HT1080 (cell line): ENCODE measurements at places on chromosomes 11 and 22. TPM values are rescaled to one million over a fixed set of nuclear protein-coding genes. Genes with fewer than 3 reads are reported as not detected.

LIF gene
- total RNA-seq, result 7.7 and 8.8 TPM in 2 replicates

FAT3 gene
- total RNA-seq, result 0.20 and 0.27 TPM in 2 replicates

RAG2 gene
- total RNA-seq, result not detected in 2 replicates

PLEKHA7 gene
- 0.48 and 1.3 TPM in 2 replicates for total RNA-seq

MMP8 gene
- total RNA-seq, result 0.10 and 0.37 TPM in 2 replicates

CLMP gene
- total RNA-seq, result 16.6 and 17.7 TPM in 2 replicates

TMEM225 gene
- not detected in 2 replicates for total RNA-seq

PKNOX2 gene
- 0.10 TPM in 1 of 2 replicates, not detected in the other for total RNA-seq

USH1C gene
- total RNA-seq, result not detected in 2 replicates

FGF3 gene
- total RNA-seq, result not detected in 2 replicates

ART1 gene
- total RNA-seq, result not detected in 2 replicates

SMTN gene
- 96.3 and 116 TPM in 2 replicates for total RNA-seq

PRODH gene
- 0.03 and 0.06 TPM in 2 replicates for total RNA-seq

KRTAP5-8 gene
- total RNA-seq, result not detected in 2 replicates

FIBIN gene
- total RNA-seq, result not detected in 2 replicates

PARVG gene
- 0.24 and 0.50 TPM in 2 replicates for total RNA-seq

UBQLN3 gene
- total RNA-seq, result not detected in 2 replicates

BACE1 gene
- 7.3 and 13.4 TPM in 2 replicates for total RNA-seq

ME3 gene
- total RNA-seq, result 0.24 TPM in 1 of 2 replicates, not detected in the other

CBLIF gene
- total RNA-seq, result not detected in 2 replicates

SCN2B gene
- total RNA-seq, result 0.03 TPM in 1 of 2 replicates, not detected in the other

CD6 gene
- not detected in 2 replicates for total RNA-seq

SEPTIN5 gene
- 2.3 and 2.8 TPM in 2 replicates for total RNA-seq

TRIM64 gene
- total RNA-seq, result not detected in 2 replicates

ST14 gene
- total RNA-seq, result 0.07 and 0.31 TPM in 2 replicates

YWHAH gene
- total RNA-seq, result 161 and 183 TPM in 2 replicates

ACCS gene
- total RNA-seq, result 5.0 and 5.8 TPM in 2 replicates
